ENCODE measurements at places on chromosomes 13 and 19.

GRCh38 chr13:35448465-35448864 lies 28.0 kb downstream of the MAB21L1 start:
- no peak for DNase-seq

DNA sequence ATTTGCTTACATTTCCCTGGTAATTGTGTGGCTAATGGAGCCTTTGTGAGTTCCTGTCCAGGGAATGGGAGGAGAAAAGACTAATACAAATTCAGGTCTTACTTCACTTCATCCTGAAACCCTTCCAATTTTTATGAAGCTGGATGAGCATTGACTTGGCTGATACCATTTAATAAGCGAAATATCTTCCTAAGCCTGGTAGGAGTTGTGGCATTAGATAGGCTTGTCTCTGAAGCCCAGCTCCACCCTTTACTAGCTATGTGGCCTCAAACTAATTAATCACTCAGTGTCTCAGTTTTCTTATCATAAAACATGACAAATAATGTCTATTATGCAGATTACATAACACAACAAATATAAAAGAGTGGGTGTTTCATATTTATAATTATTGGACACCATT lies 106.3 kb downstream of the FGF9 start:
- no peak for DNase-seq

- no peak for DNase-seq
Observed at GRCh38 chr19:44626048-44626624, 12.8 kb downstream of the IGSF23 start.

DNA sequence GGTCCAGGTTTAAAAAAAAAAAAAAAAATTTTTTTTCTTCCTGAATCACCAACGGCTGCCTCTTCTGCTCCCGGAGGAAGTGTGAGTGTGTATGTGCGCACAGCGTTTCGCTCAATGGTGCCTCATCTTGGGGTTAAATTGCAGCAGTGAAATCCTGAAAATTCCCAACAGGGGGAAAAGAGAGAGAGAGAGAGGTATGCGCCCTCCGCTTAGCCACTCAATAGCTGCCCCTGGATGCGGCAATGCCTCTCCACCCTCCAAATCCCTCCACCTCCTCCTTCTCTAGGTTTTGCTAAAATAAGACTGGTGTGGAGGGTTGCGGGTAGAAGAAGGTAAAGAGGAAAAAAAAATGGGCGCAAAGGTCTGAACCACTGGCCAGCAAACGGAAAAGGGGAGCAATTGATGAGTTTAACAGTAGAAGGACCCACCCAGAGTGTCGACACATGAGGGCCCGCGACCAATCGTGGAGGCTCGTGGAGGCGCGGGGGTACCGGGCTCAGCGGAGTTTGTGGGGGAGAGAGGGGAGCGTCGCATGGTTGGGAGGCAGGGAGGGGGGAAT lies 853 bp upstream of the CACNA1A start:
- no peak for DNase-seq

- DNase-seq, result no peak
Observed at GRCh38 chr13:113357529-113357928, 6.4 kb downstream of the GRTP1 start.

- DNase-seq, result no peak
Observed at GRCh38 chr19:38213911-38214625, 10.0 kb downstream of the DPF1 start.

- no peak for DNase-seq
Observed at GRCh38 chr19:42326969-42327368, 1.5 kb downstream of the MEGF8 start.

GRCh38 chr13:26128676-26129075 lies 76.9 kb upstream of the SHISA2 start:
- DNase-seq, result no peak

DNA sequence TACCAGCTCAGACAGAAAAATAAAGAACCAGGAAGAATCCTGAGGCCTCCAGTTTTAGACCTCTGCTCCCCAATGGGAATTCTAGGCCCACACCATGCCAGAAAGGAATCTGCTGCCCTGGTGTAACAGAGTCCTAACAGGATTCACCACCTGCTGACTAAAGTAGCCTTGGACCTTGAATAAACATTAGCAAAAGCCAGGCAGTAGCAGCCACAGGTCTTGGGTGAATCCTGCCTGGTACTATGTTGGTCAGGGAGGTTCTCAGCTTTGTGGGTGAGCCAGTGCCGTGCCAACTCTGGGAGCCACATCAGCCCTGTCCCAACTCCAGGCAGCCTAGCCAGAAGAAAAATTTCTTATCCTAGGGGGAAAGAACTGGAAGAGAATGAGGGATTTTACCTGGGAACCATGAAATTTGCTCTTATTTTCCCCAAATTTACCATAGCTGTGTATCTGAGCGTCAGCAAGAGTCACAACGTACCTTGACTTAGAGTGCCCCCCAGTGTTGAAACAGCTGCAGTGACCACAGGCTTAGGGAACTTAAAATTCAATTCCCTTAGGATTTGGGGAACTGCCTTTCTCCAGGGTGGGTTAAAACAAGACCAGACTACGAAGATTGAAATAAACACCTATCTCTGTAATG lies 1895.6 kb upstream of the PRR20A start:
- DNase-seq, result no peak

DNA sequence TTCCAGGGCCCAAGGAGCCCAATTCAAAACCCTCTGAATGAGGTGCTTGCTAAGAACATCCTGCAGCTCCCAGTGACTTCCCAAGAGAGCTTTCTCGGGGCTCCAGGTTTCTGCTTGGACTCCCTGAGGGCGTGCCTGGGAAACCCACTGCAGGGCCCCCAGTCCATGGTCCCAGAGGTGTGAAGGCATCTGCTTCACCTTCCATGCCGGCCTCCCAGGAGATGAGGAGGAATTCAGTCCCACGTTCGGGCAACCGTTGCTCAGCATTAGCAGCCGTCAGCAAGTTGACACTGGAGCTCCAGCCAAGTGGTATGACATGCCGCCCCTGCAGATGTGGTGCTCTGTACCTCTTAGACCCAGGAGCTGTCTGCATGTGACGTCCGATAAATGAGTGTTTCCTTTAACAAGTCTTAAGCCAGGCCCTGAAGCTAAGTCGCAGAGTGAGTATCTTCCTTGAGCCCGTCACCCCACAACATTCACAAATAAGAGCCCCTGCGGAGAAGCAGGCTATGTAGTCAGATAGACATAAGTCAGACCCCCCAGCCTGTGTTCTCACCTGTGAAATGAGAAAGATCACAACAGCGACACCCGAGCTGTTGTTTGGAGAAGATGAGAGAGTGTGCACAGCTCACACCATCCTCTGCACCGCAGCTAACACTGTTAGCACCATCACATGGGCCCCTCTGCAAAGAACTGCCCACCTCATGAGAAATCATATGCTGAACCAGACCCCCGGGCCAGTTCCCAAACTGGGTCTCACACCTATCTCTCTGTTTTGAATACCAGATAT lies 150.3 kb downstream of the KATNAL1 start:
- DNase-seq, result no peak

GRCh38 chr19:29777781-29778309 lies 33.9 kb upstream of the CCNE1 start:
- no peak for DNase-seq

DNA sequence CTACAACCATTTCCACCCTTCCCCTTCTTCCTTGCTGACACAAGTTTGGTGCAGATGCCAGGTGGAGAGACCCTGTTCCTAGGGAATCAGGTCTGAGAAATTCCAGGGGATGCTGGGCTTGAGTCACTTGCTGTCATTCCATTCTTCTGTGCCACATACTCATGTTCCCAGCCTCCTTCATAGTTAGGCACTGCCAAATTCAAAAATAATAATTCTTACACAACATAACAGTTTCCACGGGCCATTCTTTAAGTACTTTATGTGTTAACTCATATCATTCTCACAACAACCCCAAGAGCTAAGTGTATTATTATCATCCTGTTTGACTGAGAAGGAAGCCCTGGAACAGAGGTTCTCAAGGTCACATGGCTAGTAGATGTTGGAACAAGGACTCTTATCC lies 27.1 kb upstream of the POMP start:
- no peak for DNase-seq

DNA sequence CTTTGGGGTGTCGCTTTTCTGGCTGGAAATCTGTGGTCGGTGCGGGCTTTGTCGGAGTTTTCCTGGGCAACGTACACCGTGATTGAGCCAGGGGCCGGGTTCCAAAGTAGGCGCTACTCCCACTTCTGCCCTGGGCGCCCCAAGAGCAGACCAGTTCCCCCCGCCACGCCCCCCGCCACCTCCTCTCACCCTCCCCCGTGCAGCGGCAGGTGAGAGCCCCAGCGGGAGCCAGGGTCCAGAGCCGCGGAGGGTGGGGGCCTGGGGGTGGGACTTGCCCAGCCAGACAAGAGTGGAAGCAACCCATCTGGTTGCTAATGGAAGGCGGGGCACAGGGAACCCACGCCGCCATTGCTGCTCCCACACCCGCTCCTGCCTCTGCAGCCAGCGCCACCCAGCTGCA lies 2195.9 kb downstream of the PCDH9 start:
- DNase-seq, result no peak

GRCh38 chr13:20525601-20526544 lies at the start of gene CRYL1:
Gene CRYL1 (minus strand): TSS chr13:20525857. CDS start chr13:20525794, 63 bp downstream.
- no peak for DNase-seq

GRCh38 chr13:24036115-24036514 lies 124.4 kb upstream of the SPATA13 start:
- no peak for DNase-seq

GRCh38 chr19:47512183-47512947 lies 2.5 kb downstream of the NAPA start:
- no peak for DNase-seq

GRCh38 chr19:55901369-55902079 lies 30.6 kb downstream of the NLRP13 start:
- DNase-seq, result no peak

DNA sequence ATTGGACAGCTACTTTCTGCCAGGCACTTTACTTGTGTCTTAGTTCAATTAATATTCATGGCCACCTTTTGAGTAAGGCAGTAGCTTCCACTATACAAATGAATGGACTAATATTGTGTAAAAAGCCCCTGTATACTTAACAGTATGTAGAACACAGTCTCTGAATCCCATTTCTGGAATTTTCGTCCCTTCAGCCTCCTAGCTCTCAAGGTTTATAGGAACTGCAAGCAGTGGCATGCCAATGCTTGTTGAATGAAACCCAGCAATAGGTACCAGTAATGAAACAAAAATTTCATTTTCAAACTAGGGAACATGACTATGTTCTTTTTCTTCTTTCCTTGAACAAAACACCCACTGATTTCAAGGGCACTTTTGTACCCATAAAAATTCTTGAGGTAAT lies 361.6 kb downstream of the TDRD3 start:
- no peak for DNase-seq

DNA sequence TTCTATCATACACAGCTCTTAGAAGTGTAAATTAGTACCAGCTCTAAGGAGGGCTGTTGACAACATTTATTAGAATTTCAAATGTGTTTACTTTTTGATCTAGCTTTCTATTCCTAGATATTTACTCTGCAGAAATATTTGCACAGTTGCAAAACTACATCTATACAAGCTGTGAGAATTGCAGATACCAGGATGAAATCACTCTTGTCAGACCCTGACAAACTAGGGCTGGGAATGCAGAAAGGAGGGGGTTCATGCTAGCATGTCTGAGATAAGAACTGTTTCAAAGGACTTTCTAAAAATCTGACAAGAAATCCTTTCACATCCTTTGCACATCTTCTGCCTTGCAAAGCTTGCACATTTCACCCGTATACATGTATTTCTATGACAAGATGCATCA lies 11.8 kb upstream of the PABPC3 start:
- no peak for DNase-seq

GRCh38 chr13:75512253-75512652 lies 25.4 kb downstream of the COMMD6 start:
- no peak for DNase-seq

DNA sequence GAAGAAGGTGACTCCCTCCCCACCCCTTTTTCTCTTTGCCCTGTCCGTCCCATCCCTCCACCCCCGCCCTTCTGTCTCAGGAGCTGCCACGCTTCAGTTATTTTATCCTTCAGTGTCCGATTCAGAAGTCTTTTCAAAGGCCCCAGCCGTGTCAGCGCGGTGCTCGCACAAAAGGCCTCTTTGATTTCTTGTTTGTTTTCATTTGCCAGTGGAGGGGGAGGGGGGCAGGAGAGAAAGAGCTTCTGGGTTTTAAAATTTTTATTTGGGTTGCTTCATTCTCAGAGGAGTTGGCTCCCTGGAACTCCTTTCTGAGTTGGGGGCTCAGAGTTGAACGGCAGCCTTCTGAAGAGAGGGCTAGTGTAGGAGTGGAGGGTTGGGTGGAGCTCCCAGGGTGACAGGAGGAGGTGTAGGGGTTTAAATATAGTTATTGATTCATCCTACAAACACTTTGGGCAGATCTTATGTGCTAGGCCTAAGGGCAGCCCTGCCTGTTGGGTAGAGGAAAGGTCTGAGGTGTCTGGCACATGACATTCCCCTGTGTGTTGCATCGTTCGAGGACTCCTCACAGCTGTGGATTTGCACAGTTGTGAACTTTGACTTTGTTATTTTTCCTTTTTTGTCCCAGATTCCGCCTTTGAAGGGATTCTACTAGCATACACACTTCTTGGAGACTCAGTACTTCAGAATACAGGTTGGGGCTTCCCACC lies 36.8 kb downstream of the NFIX start:
- no peak for DNase-seq

DNA sequence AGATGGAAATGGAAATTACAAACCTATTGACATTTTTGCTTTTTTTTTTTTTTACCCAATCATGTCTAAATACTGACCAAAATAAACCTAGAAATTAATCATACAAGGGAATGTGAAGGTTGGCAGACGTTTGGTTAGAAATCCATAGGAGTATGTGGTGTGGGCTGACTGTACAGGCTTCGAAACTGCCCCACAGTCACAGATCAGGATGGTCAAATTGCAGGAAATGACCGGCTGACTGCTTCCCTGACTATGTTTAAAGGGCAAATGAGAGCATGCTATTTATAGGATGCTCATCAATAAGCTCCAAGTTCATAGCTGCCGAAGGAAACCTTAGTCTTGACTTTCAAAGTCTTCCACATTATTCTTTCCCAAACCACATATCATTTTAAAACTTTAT lies 118.4 kb downstream of the COG6 start:
- no peak for DNase-seq

DNA sequence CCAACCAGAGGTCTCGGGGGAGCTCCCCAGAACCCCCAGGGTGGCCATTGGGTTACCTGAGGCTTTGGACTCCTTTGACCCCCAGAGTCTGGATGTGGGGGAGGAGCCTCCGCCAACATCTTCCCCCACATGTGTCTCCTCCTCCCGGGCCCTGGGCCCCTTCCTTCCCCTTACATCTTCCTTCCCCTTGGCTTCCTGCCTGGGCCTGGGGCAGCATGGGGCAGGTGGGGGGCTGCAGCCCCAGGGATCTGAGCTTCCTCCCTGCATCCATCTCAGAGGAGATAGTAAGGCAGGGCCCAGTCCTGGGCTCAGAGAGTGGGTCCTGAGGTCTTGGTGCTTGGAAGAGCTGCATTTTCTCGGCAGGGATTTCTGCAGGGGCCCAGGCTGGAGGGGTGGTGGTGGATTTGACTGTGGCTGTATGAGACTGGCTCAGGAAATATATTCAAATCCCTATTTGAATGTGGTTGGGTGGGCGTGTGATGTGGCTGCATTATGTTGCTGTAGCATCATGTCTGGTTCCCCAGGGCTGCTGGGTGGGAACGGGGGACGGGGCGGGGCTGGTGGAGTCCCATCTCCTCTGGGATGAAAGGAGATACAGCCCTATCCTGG lies 919 bp downstream of the VAV1 start:
- no peak for DNase-seq

- DNase-seq, result no peak
Observed at GRCh38 chr13:91331047-91331915, 16.2 kb upstream of the MIR17HG start.
